Activated T-helper 2 cell treated with anti-CD3 and anti-CD28 coated beads, Interferon-gamma antibody, Interleukin-2, Interleukin-4, amounts not matched to agents 10 μg/mL and 5 μg/mL and 100 μg/mL, durations not matched to agents 14 hours and 24 hours and 36 hours (primary cell): ENCODE measurements at places on chromosomes 5 and 9.

- no peaks in the 10 kb centered on the region for H3K36me3 ChIP-seq
- peaks cover 64% of the 10 kb centered on the region for H3K27me3 ChIP-seq
- H3K4me3 ChIP-seq: no peak overlapping the region
- no peak overlapping the region for H3K27ac ChIP-seq
- no peak for DNase-seq
These were observed 8.3 kb upstream of the YTHDC2 start for GRCh38 chr5:113505181-113505580.

DNA sequence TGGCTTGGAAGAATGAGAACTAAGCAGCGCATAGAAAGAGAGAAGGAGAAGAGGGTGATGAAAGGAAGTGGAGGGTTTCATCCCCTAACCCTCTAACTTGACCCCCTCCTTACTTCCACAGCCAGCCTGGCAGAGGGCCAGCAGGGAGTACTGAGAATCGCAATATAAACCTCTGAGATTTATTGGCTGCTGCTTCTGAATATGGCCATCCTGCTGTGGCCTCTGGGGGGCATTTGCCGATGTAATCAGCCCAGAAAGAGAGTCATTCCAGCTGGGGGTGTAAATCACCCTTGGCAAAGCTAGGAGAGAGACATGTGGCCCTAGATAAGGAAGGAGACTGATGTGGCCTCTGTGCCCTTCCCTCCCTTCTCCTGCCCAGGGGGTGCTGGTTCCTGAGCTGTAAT, 960 bp upstream of the GFRA3 start:
- peaks cover 37% of the 10 kb centered on the region for H3K27me3 ChIP-seq
- H3K27ac ChIP-seq: no peak overlapping the region
- H3K4me1 ChIP-seq: peaks cover 7% of the 10 kb centered on the region
- no peaks in the 10 kb centered on the region for H3K36me3 ChIP-seq
- DNase-seq: no peak

GRCh38 chr9:124015661-124016131, 4.1 kb downstream of the LHX2 start:
- peak overlapping the region; percentile 17 for H3K27ac ChIP-seq
- H3K4me1 ChIP-seq: peaks cover 2% of the 10 kb centered on the region
- no peaks in the 10 kb centered on the region for H3K36me3 ChIP-seq
- peaks cover 61% of the 10 kb centered on the region for H3K27me3 ChIP-seq
- H3K4me3 ChIP-seq: no peak overlapping the region

GRCh38 chr9:78592811-78593210, 295.9 kb downstream of the PSAT1 start:
- no peak for DNase-seq
- no peak overlapping the region for H3K4me3 ChIP-seq
- no peaks in the 10 kb centered on the region for H3K4me1 ChIP-seq
- H3K27me3 ChIP-seq: peaks cover 1% of the 10 kb centered on the region

DNA sequence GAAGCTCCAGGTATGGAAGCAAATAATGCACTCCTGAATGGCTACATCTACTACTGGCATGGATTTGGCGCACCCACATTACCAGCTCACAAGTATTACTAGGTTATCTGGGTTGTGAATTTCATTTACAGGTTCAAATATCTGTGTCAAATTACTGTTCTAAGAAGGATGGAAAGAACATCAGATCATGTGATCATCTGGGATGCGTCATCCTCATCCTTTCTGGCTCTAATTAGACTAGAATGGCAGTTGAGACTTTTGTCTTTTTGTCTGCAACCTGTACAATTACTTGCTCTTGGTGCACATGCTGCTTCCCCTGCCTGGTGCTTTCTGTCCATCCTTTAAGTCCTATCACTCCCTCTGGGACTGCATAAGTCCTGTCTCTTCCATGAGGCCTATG, 64.1 kb downstream of the PJA2 start:
- peaks cover 2% of the 10 kb centered on the region for H3K4me1 ChIP-seq
- H3K36me3 ChIP-seq: peaks cover 42% of the 10 kb centered on the region
- H3K4me3 ChIP-seq: no peak overlapping the region
- no peak for DNase-seq
- H3K27me3 ChIP-seq: no peaks in the 10 kb centered on the region
- H3K27ac ChIP-seq: no peak overlapping the region

GRCh38 chr9:95316794-95317118, 753 bp downstream of the FANCC start:
- no peaks in the 10 kb centered on the region for H3K36me3 ChIP-seq
- H3K27ac ChIP-seq: peak overlapping the region; percentile 57
- peaks cover 30% of the 10 kb centered on the region for H3K4me1 ChIP-seq
- no peak for DNase-seq
- H3K4me3 ChIP-seq: peak overlapping the region; percentile 90

DNA sequence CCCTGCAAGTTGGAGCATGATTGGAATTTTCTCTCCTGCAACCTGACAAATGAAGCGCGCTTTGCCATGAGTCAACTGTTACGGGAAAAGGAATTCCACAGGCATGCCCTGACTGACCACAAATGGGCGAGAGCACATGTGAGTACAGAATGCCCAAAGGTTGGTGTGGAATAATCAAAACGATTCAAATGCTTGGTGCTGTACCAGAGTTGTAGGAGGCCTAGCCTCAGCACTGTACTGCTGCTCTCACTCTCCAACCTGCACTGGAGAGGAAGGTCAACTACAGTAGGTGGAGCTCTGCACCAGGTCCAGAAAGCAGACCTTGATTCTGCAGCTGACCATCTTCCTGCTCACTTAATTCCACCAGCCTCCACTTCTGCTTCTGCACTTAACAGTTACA, 406.9 kb upstream of the ACTBL2 start:
- no peaks in the 10 kb centered on the region for H3K4me1 ChIP-seq
- peaks cover 4% of the 10 kb centered on the region for H3K27me3 ChIP-seq
- no peak for DNase-seq
- no peak overlapping the region for H3K4me3 ChIP-seq

DNA sequence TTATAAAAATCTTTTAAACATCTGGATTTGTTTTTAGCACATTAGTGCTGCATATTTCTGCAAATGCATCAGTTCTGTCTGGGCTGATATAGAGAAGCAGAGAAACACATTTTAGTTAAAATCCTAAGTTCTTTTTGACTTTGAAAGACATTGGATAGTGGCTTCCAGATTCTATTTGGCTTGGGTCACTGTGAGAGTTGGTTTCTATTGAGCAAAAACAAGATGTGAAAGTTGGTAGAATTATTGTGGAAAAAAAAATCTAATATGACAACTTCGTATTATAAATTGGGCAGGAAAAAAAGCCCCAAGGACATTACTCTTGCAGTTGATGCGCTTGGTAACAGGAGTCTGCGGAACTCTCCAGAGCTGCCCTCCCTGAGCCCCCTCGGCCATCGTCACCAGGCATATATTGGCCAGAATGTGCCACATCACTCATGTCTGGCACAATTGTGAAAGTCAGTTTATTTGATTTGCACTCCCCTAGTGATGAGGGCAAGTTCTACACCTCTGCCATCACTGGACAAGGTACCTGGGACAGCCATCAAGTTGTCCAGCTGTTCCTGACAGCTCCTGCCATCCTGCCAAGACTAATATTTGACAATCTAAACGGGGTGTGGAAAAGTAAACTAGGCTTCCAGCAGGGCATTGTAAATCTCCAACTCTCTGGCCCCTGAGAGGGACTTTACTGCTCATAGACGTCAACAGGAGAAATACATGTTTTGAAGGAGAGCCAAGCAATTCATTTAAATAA, 334.5 kb downstream of the TENT4A start:
- H3K4me3 ChIP-seq: no peak overlapping the region
- no peak overlapping the region for H3K27ac ChIP-seq
- no peaks in the 10 kb centered on the region for H3K36me3 ChIP-seq
- no peak for DNase-seq

- H3K36me3 ChIP-seq: no peaks in the 10 kb centered on the region
- H3K27me3 ChIP-seq: peaks cover 7% of the 10 kb centered on the region
- no peak for DNase-seq
- no peak overlapping the region for H3K27ac ChIP-seq
These were observed 56.8 kb upstream of the SMIM32 start for GRCh38 chr5:136249678-136250266.

- DNase-seq: no peak
- no peaks in the 10 kb centered on the region for H3K36me3 ChIP-seq
- peaks cover 5% of the 10 kb centered on the region for H3K4me1 ChIP-seq
- H3K4me3 ChIP-seq: no peak overlapping the region
- peaks cover 6% of the 10 kb centered on the region for H3K27me3 ChIP-seq
These were observed 43.4 kb upstream of the N4BP3 start for GRCh38 chr5:178069909-178070308.

DNA sequence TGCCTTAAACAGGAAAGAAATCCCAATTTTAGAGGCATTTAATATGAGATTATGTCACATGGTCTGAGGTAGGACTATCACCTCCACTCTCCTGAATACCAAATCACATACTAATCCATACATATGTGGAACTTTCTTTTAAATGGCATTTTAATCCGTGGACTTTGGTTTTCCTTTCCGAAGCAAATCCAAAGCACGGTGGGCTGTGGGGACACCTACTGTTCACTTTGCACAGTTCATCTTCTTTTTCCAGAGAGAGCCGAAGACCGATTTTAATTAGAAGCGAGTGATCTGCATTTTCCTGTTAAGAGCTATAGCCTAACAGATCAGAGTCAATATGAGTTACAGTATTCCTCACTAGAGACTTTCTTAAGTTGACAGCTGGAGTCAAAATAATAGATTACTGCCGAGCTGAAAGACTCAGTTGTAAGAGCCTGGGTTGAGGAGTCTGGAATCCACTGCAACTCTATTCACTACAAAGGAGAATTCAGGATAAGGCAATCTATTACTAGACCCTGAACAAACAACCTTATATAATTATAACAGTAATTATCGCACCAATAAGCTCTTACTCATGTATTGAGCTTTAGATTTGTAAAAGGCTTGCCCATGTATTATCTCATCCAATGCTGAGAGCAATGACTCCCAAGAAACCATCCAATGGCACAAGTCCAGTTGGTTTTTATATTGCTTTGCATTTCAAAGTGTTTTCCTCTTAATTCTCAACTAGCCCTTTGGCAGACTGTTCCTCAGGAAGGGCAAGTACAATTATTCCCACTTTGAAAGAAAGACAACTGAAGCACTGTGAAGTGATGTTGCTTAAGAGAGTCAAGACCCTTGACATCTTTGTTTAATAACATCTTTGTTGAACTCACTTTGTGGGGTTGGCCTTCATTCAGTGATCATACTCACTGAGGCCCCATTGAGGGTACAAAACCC, 144.7 kb downstream of the TRPM6 start:
- DNase-seq: no peak
- peaks cover 16% of the 10 kb centered on the region for H3K27me3 ChIP-seq
- H3K4me3 ChIP-seq: no peak overlapping the region

DNA sequence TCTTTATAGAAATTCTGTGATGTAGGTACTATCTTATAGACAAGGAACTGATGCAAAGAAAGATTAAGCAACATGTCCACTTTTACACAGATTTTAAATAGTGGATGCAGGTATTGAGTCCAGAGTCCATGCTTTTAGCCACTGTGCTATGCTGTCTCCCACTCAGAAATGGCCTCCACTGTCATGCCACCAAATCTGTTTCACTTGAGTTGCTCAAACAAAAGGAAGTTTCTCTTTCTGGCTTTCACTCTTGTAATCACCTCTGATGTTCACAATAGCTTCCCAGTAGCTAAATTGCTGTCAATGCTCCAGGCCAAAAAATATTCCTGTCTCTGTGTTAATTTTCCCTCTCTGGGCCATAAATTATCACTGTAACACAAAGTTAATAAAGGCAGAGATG, 77.0 kb upstream of the RASA1 start:
- peaks cover 25% of the 10 kb centered on the region for H3K4me1 ChIP-seq
- no peak overlapping the region for H3K4me3 ChIP-seq
- no peaks in the 10 kb centered on the region for H3K27me3 ChIP-seq
- H3K36me3 ChIP-seq: no peaks in the 10 kb centered on the region
- no peak for DNase-seq
- H3K27ac ChIP-seq: no peak overlapping the region

DNA sequence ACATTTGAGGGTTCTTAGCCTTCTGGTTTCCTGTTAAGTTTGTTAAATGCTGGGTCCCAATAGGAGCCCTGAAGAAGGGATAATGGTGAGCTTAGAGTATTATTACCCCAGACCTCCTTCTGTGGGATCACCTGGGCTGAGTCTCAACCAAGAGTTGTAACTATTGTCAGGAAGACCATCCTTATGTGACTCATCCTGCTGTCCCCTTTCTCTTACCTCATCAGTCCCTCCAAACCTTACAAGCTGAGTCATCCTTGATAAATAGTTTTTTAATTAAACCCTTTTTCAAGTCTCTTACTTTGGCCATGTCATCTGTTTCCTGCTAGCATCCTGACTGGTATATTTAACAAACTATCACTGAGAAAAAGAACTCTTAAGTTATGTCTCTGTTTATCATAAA, 502.8 kb downstream of the LRRC70 start:
- H3K36me3 ChIP-seq: no peaks in the 10 kb centered on the region
- H3K27ac ChIP-seq: no peak overlapping the region

- no peaks in the 10 kb centered on the region for H3K36me3 ChIP-seq
- no peak overlapping the region for H3K4me3 ChIP-seq
- no peak for DNase-seq
- no peak overlapping the region for H3K27ac ChIP-seq
- peaks cover 2% of the 10 kb centered on the region for H3K4me1 ChIP-seq
These were observed 85.0 kb downstream of the WDR41 start for GRCh38 chr5:77407152-77407551.

DNA sequence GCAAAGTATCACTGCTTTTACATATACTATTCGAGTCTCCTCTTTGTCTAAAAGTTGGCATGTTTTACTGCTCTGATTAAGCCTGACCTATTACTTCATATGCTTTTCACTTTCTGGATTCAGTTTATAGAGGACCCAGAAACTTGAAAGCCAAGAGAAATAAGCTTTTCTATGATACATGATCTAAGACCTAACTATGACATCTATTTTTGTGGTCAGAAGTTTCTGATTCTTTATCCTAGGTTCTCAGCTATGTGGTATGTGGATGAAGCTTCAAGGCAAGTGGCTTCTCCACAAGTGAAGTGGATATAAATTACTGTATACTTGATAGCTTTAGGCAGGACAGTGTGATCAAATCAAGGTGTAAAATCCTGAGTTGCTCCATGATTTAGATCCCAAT, 6.3 kb downstream of the EDIL3 start:
- no peak overlapping the region for H3K4me3 ChIP-seq
- peaks cover 17% of the 10 kb centered on the region for H3K27me3 ChIP-seq

- H3K4me1 ChIP-seq: no peaks in the 10 kb centered on the region
- no peaks in the 10 kb centered on the region for H3K27me3 ChIP-seq
- H3K4me3 ChIP-seq: no peak overlapping the region
- H3K27ac ChIP-seq: no peak overlapping the region
- H3K36me3 ChIP-seq: no peaks in the 10 kb centered on the region
These were observed 466.1 kb downstream of the PTPRD start for GRCh38 chr9:10146517-10147331.
